ENCODE measurements at places on chromosomes 16 and 17. TPM values are rescaled to one million over a fixed set of nuclear protein-coding genes. Genes with fewer than 3 reads are reported as not detected.

The CCL5 gene
- total RNA-seq, result 3.6 TPM

The TPSB2 gene
- 92.9 TPM for total RNA-seq

The MED9 gene
- total RNA-seq, result 15.3 TPM

The PRAC2 gene
- 19.4 TPM for total RNA-seq
